ENCODE measurements at places on chromosomes 6 and 20. TPM values are rescaled to one million over a fixed set of nuclear protein-coding genes. Genes with fewer than 3 reads are reported as not detected.
A peak's percentile ranks its signal among the peaks of the same experiment; 100 is the strongest.

DNA sequence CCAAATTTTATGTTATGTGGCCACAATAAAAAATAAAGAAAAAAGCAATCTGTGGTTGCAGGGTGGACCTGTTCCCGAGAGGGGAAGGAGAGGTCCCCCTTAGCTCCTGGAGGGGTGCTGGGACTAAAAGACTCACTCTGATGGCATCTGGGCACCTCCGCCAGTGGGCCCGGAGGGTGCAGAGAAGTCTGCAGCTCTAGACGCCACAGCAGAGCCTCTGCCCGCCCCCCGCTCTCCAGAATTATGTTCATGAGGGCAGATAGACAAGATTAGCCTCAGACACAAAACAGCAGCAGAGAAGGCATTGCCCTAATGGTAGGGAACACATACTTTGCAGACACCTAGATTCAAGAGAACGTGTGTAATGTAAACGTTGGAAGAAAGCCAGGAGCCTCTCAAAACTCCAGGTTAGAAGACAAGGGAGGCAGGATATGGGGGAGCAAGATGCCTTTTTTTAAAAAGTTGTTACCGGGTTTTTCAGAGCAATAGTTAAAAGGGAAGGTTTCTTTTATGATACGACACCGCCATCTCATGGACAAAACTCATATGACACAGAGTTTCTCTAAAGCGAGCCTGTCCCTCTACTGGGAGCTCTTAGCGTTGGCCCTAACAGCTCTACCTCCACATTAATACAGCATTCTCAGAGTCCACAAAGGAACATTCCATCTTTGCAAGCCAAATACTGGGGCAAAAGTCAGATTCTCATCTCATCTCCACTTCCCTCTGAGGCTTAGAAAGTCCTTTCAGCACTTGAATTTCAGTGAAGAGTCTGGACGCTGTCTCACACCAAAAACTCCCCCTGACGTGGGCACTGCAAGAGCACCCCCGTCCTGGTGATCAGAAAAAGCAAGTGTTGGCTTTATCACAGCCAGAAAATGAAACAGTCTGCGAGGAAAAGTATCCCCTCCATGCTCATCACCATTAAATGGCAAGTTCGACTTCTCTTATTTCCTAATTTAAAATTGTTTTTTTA, 47.2 kb downstream of the FOXF2 start:
- DNase-seq, result peak; percentile 58

Gene TBXT
- total RNA-seq, result not detected

- DNase-seq, result no peak
These were observed 182.3 kb upstream of the PRSS16 start for GRCh38 chr6:27065183-27065582.

DNA sequence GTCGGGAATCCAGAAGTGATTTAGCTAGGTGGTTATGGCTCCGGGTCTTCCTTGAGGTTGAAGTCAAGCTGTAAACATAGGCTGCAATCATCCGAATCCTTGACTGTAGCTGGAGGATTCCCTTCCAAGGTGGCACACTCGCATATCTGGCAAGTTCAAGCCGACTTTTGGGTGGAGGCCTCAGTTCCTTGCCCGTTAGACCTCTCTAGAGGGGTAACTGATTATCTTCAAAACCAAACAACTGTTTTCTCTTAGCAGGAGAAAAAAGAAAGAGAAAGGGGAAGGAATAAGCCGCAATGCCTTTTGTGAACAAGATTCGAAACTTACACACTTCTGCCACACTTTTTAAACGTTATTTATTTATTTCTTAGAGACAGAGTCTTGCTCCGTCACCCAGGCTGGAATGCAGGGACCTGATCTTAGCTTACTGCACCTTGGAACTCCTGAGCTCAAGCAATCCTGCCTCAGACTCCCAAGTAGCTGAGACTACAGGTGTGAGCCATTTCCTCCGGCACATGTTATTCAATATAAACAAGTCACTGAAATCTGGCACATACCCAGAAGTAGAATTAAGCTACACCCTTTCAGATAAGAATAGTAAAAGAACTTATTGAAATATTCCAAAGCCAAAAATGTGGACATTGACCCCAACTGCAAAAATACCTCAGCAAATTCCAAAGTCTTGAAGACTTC, 76.3 kb downstream of the HFE start:
- no peak for DNase-seq

GRCh38 chr6:137013031-137013430, 31.7 kb downstream of the IL20RA start:
- no peak for DNase-seq

GRCh38 chr6:169019727-169020491, 233.7 kb downstream of the THBS2 start:
- no peak for DNase-seq

DNA sequence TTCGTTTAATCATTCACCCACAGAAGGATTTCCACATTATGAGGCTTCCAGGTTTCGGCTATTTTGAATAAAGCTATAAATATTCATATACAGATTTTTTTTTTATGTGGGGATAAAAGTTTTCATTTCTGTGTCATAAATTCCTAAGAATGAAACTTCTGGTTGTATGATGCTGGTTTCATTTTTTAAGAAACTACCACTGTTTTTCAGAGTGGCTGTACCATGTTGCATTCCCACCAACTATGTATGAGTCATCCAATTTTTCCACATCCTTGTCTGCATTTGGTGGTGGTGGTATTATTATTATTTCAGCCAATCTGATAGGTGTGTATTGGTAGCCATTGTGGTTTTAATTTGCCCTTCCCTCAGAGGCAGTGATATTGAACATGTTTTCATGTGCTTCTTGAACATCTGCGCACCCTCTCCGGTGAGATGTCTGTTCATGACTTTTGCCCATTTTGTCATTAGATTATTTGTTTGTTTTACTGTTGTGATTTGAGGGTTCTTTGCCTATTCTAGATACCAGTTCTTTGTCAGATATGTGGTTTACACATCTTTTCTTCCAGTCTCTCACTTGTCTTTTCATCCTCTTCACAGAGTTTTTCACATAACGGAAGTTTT, 75.5 kb downstream of the DOK5 start:
- DNase-seq, result no peak

- no peak for DNase-seq
These were observed 25.6 kb upstream of the FRMD1 start for GRCh38 chr6:168104636-168105035.

GRCh38 chr6:44020664-44021425, 106.4 kb downstream of the MRPL14 start:
- no peak for DNase-seq

GRCh38 chr20:19310541-19310940, 98.1 kb downstream of the SLC24A3 start:
- DNase-seq, result no peak

Gene RAET1L
- total RNA-seq, result not detected

Gene ARFGAP1
- 53.1 TPM for total RNA-seq

Gene CLVS2
- total RNA-seq, result 2.1 TPM

Gene WFDC5
- 0.26 TPM for total RNA-seq

- no peak for DNase-seq
These were observed 188.0 kb upstream of the SASH1 start for GRCh38 chr6:148154668-148155067.

DNA sequence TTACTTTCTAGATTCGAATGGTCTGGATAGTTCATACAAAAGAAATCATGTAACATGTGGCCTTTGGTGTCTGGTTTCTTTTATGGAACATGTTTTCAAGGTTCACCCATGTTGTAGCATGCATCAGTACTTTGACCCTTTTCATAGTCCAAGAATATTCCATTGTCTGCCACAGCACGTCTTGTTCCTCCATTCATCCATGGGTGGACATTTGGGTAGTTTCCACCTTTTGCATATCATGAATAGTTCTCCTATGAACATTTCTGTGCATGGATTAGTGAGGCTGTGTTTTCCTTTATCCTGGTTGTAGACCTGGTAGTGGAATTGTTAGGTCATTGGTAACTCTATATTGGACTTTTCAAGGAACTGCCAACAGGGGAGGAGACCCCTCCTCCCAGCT, 31.7 kb downstream of the GSTA3 start:
- DNase-seq, result no peak

Gene CBFA2T2
- 16.0 TPM for total RNA-seq

DNA sequence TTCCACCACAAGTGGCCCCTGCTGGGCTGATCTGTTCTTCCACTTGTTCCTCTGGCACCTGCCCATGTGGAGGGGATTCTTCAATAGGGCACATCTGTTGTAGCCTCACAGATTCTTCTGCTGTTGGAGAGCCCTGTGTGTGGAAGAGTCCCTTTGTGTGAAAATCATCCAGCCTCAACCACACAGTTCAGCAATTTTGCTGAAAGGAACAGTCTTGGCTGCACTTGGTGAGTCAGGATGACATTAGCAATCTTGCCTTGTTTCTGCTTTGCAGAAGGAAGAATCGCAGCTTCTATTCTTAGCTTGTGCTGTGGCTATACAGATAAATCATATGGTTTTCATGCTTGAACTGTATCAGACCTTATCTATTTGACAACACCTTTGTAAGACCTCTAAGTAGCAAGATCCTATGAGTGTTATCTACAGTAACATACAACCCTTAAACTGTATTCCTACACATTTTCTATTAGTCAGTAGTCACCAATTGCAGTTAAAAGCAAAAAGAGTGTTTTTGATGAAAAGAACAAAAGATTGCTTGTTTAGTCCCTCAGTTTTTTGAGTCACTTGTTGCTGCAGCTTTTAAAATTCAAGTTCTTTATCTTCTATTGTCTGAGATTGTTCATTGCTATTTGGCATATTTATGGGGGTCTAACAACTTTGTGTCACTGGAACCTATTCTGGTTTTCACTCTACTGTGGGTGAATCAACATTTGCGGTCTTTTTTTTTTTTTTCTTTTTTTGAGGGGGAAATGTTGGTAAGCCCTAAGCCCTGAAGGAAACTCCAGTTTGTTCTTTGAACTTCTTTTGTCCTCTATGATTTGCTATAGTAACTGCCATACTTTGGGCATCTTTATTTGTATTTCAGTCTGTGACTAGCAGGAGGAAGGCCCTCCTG, 231.6 kb downstream of the TFAP2B start:
- DNase-seq, result no peak

Gene TGM3
- not detected for total RNA-seq

DNA sequence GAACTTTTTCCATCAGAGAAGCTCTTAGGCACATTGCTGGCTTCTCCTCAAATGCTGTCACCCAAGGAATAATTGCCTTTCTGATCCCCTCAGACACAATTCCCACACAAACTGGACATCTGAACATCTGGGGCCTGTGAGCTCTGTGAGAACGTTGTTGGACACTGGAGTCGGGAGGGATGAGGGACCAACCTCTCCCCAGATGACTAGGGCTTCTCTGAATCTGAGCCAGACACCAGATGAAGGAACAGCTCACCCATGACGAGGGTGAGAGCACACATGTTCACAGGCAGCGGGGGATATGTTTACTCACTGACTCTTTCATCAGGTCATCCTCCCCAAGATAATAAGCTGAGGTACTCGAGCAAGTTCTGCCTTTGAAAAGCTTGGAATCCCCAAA, 283.9 kb upstream of the SUPT3H start:
- no peak for DNase-seq

Gene SIGLEC1
- total RNA-seq, result 3.2 TPM

DNA sequence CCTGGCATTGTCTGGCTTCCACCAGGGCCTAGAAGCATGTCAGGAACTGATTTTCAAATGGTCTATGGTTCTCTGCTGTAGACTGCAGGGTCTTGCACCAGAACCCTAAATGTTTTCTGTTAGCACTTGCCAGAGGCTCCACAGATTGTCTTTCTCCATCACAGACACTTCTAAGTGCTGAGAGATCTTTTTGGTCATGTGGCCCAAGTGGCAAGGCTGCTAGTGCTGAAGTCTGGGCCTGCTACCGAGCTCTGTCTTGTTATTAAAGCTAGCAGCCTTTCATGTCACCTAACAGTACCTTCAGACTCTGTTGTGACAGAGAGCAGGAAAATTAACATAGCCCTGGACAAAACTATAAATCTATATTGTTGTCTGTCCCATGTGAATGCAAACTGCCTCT, 120.7 kb upstream of the BACH2 start:
- no peak for DNase-seq

Gene ZNF217
- 30.2 TPM for total RNA-seq

GRCh38 chr20:2839732-2840137, 720 bp downstream of the PCED1A start:
- no peak for DNase-seq

Gene RNF182
- total RNA-seq, result 0.90 TPM

GRCh38 chr6:55898342-55898741, 23.0 kb upstream of the BMP5 start:
- DNase-seq, result no peak

DNA sequence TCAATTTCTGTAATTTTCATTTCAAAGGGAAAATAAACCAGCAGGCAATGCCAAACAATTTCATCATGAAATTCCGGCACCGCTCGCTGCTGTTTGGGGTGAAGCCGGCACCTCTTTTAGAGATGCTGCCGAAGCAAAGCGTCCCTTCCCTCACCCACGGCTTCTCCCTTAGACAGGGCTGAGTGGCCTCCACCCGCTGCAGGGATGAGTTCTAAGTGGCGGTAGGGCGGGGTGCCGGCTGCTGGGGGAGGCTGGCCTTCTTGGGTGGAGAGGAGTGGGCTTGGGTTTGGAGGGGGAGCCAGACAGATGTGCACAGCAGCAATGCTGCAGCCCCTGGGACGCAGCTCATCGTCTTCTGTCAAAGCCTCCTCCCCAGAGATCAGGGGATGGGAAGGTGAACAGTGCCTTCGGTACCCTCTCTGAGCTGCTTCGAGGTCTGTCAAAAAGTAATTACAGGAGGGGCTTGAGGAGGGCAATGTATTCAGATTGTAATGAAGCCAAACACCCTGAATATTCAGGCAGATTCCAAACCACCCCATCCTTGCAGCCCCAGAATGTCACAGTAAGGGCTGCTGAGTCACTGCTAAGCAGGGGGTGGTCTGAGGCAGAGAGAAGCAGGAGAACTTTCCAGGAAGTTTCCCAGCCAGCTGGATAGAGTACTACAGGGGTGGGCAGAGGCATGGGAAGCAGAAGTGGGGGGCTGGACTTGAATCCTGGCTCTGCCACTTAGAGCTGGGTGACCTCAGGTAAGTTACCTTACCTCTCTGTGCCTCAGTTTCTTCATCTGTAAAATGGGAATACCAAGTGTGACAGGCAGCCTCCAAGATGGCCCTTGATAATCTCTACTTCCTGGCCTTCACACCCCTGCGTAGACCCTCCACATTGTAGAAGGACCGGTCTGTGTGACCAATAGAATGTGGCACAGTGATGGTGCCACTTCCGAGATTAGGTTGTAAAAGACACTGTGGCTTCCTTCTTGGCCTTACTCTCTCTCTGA, 96.6 kb downstream of the SULF2 start:
- no peak for DNase-seq

GRCh38 chr6:140609321-140609720, 1234.9 kb upstream of the CITED2 start:
- DNase-seq, result no peak
